ENCODE measurements at places on chromosomes 6 and 20.
A peak's percentile ranks its signal among the peaks of the same experiment; 100 is the strongest.

DNA sequence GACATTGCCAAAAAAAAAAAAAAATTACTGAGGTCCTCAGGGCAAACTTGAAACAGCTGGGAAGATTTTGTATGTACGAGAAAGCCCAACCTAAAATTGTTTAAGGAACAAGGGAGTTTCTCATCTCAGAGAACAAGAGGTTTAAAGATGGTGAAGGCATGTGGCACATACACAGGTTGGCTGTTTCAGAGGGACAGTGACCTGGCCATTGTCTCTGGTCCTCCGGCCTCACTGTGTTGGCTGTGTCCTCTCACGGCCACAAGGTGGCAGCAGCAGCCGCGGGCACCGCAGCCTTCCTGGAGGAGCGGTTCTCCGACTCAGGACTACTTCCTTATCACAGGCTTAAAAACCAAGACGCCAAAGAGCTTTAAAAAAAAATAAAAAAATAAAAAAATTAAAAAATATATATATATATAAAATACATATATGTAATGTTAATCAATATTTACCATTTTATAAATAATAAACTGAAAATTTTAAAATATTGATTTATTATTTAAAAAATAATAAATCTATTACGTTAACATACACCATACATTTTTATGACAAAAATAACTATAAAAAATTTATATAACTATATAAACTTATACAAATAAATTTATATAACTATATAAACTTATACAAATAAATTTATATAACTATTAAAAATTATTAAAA is 52.8 kb downstream of the GTF2H5 start:
- peak; percentile 46 for DNase-seq

DNA sequence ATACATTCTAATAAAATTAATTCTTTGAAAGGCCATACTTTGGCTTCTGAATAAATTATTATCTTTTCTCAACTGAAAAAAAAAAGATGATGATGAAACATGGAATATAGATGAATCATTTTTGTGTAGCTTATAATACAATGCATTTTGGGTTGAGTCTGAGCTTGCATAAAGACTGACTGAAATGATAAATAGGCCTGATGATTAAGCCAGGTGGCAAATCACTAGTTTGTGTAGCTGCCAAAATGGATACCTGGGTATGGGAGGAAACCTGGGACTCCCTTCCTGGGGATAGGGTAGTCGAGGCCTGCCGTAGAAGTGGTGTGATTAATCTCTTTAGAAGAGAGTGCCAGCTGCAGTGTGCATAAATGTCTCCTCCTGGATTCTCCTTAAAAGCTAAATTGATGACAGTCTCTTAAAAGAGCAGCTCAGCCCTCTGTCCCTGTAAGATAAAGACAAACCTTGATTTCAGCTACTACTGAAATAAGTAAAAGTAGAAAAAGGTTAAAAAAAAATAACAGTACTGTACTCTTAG is 275.1 kb downstream of the GRIK2 start:
- peak; percentile 34 for DNase-seq

DNA sequence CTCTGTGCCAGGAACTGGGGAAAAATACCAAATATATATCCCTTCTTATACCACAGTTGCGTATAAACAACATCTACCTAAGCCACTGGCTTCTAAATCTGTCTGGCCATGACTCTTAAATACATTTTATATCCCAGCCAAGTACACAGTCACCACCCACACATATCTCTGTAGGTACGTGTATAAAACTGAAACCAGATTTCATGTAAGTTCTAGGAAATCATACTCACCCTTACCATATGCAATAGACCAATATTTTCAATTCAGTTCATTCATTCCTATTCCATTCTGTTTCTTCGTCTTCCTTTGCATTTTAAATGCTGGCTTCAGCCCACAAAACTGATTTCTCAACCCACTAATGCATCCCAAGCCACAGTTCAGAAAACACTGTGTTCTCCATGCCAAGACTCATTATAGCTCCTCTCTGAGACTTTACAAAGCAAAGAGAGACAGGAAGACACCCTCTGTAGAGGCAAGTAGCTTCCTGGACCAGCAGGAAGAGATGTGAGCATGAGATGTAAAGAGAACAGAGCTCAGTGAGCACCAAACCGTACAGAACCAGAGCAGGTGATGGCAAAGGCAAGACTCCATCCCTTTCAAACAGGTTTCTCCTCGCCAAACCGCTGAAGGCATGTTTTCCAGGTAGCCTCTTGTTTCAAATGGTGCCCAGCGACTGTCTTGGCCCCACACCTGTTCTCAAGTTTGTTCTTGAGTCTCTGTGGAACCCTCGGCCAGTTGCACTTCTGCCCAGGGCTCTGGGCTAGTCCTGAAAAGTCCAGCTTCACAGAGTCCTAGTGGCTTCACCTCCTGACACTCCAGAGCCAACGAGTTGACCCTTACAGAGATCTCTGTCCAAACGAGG is 18.7 kb downstream of the FAM50B start:
- no peak for DNase-seq

GRCh38 chr6:143884216-143884900 is 20.1 kb downstream of the ZC2HC1B start:
- DNase-seq = peak; percentile 35

DNA sequence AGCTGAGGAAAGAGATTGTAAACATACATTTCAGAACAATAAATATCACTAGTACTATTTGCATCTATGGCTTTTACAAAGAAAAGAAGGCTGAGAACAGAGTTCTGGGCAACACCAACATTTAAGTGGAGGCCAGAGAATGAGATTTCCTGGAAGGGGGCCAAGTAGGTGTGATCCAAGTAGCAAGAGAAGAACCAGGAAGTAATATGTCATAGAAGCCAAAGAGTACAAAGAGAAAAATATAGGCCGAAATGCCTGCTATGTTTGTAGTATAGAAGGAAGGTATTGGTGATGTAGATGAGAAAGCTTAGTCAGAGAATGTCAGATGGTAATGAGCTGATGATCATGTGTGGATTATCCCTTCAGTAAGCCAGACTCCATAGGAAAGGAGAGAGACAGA is 94.5 kb downstream of the PERP start:
- DNase-seq = no peak

DNA sequence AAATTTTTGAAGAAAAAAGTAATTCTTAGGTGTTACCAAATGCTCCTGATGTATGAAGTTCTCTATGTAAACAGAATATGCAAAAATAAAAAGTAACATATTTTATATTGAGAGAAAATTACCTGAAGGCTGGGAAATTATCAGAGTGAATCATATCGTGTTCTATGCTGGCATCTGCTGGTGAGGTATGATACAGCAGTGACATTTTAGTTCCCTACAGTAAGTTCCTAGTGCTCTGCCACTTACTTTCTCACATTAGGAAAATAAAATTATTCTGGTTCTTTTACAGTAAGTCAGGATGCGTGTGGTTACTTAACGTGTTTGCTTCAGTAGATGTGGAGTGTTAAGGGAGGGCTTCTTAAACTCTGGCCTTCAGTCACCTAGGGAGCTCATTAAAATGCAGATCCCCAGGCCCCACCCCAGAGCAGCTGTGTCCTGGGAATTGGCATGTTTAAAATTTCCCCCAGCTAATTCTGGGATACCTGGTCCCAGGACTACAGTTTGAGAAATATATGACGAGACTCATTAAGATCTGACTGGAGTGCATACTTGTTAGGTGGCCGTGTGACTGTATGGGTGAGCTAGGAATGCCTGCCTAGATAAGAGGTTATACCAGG is 3.2 kb downstream of the ACTR5 start:
- DNase-seq = peak; percentile 10

GRCh38 chr20:25273046-25273445 is 25.2 kb downstream of the PYGB start:
- no peak for DNase-seq

GRCh38 chr6:66161546-66162108 is 454.6 kb upstream of the EYS start:
- DNase-seq = no peak

DNA sequence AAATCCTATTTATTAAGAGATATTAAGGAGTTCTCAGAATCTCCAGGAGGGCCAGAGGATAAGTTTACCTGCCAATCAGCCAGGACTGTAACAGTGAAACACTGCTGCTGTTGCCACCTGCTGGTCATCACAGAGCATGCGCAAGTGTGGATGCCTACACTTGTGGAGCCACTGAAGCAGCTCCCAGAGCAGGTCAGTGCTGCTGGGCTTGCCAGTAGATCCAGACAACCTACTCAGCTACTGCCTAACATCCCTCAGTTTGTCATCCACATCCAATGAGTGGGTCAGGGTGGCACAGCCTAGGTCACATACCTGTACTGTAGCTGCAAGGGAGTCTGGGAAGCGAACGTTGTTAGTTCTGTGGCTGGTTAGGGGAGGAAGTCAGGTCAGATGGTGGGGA is 18.3 kb upstream of the NHSL1 start:
- no peak for DNase-seq

GRCh38 chr20:44422083-44422482 is 53.6 kb upstream of the TTPAL start:
- DNase-seq = no peak

GRCh38 chr20:44910690-44911262 is 916 bp downstream of the PABPC1L start:
- no peak for DNase-seq

- DNase-seq = peak; percentile 82
Observed at GRCh38 chr6:56517155-56517745, 125.4 kb downstream of the DST start.

- DNase-seq = no peak
Observed at GRCh38 chr6:8476656-8477055, 41.3 kb upstream of the SLC35B3 start.

DNA sequence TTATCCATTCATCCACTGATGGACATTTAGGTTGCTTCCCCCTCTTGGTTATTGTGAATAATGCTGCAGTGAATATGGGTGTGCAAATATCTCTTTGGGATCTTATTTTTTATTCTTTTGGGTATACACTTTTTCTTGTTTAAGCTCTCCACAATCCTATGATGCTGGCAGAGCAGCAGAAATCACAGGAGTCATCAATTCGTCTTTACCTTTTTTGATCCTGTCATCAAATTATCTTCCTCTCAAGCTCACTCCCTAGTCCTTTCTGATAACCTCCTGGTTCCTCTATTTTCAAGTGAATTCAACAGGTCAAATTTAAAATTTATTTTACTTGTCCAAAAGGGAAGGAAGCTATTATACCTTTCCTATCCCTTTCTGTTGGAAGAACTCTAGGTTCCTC is 89.1 kb downstream of the PLCG1 start:
- no peak for DNase-seq
